ENCODE measurements at places on chromosomes 16 and 17.

DNA sequence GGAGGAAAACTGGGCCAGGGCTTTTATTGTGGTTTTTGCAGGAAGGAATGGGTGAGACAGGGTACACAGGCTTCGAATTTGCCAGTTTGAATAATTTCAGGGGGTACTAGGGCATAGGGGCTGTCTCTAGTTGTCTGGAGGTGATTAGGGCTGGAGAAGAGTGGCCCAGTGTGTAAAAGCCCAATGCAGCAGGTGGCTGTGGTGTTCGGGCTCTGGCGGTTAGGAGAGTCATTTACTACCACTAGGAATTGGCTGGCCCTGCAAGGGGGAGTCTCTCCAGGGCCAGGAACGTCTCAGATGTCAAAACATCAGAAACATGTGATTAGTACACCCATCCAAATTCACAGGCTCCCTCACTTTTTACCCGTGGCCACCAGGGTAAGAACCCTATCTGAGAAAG lies 50.3 kb downstream of the GINS3 start:
- no peak for DNase-seq

- DNase-seq = no peak
Observed at GRCh38 chr17:13420878-13421277, 180.9 kb downstream of the HS3ST3A1 start.

GRCh38 chr16:80123189-80123588 lies 417.6 kb upstream of the DYNLRB2 start:
- no peak for DNase-seq

DNA sequence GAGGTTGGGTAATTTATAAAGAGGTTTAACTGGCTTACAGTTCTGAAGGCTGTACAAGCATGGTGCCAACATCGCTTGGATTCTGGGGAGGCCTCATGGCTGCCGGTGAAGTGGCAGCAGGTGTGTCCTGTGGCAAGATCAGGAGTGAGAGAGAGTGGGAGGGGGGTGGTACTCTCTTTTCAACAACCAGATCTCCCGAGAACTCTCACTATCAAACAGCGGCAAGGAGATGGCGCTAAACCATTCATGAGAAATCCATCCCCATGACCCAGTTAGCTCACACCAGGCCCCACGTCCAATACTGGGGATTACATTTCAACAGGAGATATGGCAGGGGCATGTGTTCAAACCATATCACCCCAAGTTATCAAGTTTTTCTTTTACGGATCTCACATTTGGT lies 44.0 kb upstream of the CBX4 start:
- DNase-seq = peak; percentile 7

DNA sequence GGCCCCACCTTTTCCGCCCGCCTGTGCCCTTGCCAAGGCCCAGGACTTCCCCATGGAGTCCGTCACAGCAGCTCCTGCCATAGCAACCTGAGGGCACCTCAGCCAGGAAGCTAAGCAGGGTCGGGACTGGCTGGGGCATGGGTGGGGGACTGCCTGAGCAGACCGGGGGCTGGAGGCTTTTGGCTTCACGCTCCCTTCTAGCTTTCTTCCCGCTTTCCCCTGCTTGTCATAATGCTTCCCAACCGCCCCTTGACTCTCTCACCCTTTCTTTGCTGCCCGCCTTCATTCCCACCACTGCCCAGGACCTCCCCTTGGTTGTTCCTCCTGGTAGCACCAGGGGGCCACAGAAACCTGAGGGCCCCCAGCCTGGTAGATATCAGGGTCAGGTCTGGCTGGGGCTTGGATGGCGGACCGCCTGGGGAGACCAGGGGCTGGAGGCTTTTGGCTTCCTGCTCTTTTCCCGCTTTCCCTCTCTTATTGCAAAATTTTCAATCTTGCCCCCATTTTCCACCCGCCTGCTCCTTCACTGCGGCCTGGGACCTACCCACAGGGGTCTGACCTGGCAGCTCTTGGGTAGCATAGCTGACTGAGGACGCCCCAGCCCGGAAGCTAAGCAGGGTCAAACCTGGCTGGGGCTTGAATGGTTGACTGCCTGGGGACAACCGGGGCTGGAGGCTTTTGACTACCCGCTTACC lies 2287.7 kb downstream of the TP53TG3F start:
- DNase-seq = no peak

DNA sequence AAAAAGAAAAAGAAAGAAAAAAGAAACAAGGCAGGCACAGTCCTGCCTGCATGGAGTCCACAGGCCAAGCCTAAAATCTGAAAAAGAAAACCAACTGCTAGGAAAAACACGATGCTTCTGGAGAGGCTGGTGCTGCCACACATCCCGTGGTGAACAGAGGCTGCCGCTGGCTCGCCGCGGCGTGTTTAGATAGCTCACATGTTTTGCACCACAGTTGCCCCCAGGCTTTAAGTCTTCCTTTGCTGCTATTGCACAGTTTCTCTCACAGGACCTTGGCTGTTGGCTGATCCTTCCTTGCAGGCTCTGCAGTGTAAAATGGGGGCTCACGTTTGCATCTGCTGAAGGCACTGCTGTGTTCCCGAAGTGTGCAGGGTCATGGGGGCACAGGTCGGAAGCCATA lies 8.6 kb downstream of the SLC6A4 start:
- DNase-seq = no peak

DNA sequence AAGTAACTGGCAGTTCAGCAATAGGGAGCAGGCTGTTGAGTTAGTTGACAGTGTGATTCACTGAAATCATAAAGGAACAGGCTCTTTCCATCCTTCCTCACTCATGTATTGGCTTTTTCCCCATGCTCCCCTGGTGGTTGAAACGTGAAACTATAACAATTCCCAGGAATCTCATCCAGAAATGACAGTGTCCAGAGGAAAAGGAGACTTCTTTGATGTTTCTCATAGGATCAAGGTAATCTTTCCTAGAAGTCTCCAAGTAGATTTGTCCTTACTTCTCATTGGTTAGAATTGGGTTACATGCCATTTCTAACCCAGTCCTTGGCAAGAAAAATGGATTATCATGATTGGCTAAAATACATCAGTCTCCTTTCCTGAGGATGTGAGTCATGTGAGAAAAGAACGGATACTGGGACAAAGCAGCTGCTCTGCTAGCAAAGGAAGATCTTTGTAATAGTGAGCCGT lies 14.4 kb downstream of the TTC19 start:
- DNase-seq = no peak

DNA sequence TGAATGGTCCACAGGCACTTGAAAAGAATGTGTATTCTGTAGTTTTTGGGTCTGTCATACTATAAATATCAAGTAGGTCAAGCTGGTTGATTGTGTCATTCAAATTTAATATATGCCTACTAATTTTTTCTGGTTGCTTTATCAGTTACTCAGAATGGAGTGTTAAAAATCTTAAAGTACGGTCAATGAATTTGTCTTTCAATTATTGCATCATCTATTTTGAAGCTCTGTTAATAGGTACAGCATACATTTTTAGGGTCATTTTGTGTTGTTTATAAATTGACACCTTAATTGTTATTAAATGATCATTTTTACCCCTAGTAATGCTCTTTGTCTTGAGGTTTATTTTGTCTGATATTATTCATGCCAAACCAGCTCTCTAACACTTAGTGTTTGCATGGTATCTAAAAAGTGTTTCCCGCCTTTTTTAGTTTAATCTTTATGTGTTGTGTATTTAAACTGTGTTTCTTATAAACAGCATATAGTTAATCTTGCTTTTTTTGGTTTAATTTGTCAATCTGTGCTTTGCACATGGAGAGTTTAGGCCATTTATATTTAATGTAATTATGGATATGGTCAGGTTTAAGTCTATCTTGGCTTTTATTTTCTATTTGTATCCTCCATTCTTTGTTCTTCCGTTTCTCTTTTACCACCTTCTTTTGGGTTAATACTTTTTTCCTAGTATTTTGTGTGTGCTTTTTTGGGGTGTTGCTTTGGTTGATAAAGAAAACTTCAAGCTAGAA lies 204.9 kb upstream of the EEF2KMT start:
- no peak for DNase-seq

DNA sequence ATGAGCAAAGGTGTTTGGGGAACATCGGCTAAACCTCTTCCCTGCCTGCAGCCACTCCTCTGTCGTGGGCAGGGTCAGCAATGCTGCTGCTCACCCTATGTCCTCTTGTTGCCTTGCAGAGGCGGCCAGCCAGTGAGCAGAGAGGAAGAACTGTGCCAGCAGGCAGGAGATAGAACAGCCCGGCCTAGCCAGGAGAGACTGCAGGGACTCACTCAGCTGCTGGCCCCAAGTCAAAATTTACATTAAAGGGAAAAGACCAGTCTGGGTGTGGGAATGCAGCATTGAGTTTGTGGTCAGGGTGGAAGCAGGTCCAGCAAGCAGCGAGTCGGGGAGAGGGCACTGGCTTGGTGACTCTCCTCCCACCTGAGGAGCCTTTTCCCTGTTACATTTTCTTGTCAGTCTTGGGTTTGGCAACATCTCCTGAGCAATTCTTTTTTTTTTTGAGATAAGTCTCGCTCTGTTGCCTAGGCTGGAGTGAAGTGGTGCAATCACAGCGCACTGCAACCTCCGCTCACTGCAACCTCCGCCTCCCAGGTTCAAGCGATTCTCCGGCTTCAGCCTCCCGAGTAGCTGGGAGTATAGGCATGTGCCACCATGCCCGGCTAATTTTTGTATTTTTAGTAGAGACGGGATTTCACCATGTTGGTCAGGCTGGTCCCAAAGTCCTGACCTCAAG lies 22.7 kb downstream of the LIG3 start:
- DNase-seq = no peak

DNA sequence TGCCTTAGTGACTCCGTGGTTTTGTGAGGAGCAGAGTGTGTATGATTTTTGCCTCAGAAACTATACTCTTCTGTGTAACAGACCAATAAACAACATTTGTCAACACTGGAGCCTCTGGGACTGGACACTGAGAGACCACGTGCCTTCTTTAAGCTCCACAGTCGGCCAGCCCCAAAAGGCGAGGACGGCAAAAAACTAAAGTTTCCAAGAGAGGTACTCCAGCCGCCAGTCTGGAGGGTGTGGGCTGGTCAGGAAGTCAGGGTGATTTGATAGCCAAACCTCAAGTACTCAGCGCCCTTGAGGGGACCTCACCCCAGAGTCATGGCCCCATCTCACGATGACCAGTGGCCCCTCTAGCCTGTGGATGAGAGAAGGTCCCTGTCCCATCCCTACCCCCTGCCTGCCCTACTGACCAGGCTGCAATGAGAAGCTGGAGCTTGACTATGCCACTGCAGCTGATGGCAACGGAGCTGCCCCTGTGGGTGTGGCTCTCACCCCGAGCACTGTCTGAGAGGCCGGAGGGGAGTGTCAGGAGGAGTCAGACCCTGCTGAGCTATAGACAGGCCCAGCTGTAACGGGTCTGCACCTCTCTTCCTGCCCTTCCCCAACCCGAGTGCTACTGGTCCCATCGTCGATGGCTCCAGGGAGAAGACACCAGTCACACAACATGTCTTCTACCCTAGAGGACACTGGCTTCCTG lies 19.8 kb downstream of the MNT start:
- DNase-seq = no peak

DNA sequence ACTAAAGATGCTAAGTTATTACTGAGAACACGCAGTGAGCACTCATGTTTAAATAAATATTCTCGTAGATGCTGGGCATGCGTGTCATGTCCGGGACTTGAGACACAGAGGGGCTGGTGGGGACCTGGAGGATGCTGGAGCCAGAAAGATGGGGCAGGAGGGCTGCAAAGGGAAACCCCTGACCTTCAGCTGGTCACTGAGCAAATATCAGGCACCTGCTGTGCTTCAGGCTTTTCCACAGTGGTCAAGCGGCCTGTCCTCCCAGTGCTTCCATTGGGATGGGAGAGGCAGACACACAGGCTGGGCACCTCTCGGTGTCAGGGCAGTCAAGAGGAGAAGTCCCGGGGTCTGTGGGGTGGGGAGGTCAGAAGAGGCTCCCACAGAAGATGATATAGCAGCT lies 211.4 kb downstream of the GSG1L start:
- DNase-seq = no peak

DNA sequence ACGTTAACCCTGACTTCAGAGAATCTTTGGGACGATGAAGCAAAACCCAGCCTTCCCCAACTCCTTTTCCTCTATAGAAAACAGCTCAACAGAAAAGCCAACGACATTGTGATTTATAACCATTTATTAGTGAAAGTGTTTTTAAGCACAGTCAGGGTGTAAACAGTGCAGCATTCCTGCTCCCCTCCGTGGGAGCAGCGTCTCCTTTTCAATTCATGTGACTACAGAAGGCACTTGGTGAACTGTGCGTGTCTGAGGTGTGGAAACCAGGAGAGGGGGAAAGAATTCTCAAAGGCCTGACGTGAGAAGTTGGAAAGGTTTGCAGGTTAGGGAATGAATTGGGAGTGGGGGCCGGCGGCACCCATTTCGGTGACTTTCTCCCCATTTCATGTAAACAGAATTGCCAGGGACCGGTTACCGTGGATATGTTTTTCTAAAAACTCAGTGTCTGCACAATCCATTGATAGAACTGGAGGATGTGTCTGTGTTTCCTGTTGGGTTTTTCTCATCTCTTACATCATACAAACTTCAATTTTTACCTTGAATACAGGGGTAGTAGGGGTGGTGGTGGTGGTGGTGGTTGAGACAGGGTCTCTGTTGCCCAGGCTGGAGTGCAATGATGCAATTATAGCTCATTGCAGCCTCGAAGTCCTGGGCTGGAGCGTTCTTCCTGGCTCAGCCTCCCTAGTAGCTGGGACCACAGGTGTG lies 53.1 kb downstream of the NDE1 start:
- no peak for DNase-seq

GRCh38 chr17:47717979-47718621 lies 14.9 kb upstream of the TBX21 start:
- no peak for DNase-seq

- no peak for DNase-seq
Observed at GRCh38 chr17:72387969-72388368, 267.1 kb downstream of the SOX9 start.

DNA sequence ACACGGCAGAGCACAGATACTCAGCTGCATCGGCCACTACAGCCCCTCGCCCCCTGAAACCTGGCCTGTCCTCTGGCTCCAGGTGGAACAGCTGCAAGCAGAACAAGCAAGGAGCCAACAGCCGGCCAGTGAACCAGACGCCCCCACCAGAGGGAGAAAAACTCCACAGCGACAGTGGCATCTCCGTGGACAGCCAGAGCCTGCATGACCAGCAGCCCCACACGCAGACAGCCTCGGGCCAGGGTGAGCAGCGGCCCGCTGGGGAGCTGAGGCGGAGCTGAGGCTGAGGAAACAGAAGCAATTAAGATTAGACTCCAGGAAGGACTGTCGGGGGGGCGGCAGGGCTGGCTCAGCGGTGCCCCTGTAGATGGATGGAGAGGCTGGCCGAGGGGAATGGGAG lies 16.7 kb downstream of the NGFR start:
- no peak for DNase-seq
